CD4-positive, alpha-beta T cell treated with Interleukin-17A for 1 hour (primary cell): ENCODE measurements at places on chromosomes 6 and 20.

DNA sequence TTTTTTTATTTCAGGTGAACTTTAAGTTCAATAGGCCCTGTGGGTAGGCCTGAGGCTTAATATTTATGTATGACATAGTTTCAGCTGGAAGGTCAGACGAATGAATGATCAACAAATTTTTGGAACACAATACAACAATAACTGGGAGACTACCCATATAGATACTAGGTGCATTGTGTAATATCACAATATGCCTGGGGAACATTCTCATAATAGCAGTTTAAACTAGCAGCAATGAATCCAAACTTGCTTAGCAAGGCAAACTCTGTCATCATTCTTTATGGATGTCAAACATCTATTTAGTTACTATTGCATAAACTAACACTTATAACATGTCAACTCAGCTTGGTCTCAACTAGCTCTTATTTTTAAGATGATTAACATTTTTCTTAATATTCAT lies 49.3 kb downstream of the ELOVL4 start:
- DNase-seq: no peak

GRCh38 chr6:32816746-32817204 lies at the start of gene HLA-DOB:
Gene HLA-DOB, minus strand, starts transcription at chr6:32817002. Its CDS starts 51 bp downstream, at chr6:32816951.
- DNase-seq: peak; percentile 41

- no peak for DNase-seq
Measured at GRCh38 chr6:134464690-134465411, 146.9 kb upstream of the SGK1 start.

- peak; percentile 6 for DNase-seq
Measured at GRCh38 chr6:116572162-116572561, 858 bp downstream of the RWDD1 start.

DNA sequence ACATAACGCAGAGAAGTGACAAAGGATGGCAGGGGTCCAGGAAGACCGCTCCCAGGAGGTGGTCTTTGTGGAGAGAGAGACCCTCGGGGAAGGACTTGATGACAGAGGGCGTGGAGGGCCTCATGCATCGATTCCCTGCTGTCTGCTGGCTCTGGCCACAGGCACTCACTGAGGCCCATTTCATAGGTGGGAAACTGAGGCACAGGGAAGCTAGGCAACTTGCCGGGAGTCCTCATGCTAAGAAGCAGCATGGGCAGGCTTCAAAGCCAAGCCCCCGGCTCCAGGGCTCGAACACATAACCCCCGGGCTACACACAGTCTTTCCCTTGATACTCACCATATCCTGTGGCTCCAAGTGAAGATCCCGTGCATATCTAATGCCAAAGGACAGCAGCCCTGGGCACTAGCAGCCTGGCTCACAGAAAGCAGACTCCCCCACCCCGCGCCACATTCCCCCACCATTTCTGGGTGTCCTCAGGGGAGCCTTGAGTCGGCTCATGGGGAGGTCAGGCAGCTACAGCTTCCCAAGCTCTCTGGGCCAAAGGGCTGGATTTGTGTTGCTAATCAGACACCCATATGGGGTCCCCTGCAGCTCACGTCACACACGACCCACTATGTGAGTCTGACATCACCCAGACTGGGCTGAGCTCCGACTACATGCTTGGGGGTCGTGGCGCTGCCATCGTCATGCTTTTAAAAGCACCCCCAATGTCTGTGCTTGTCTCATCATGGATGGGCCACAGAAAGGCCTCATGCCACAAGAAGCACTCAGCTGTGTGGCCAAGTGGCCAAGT lies 130.9 kb upstream of the PMEPA1 start:
- no peak for DNase-seq

- DNase-seq: no peak
Measured at GRCh38 chr20:36246401-36246800, 10.1 kb downstream of the AAR2 start.

GRCh38 chr6:112049026-112049799 lies 4.7 kb upstream of the CCN6 start:
- DNase-seq: no peak

DNA sequence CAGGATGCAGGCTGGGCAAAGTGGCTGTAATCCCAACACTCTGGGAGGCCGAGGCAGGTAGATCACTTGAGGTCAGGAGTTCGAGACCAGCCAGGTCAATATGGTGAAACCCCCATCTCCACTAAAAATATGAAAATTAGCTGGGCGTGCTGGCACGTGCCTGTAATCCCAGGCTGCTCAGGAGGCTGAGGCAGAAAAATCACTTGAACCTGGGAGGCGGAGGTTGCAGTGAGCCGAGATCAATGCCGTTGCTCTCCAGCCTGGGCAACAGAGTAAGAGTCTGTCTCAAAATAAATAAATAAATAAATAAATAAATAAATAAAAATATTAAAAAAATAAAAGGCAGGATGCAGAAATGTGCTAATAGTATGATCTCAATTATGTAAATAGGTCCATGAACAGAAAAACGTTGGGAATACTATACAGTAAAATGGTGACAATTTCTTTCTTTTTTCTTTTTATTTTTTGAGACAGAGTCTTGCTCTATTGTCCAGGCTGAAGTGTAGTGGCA lies 8.4 kb upstream of the CBFA2T2 start:
- DNase-seq: no peak

DNA sequence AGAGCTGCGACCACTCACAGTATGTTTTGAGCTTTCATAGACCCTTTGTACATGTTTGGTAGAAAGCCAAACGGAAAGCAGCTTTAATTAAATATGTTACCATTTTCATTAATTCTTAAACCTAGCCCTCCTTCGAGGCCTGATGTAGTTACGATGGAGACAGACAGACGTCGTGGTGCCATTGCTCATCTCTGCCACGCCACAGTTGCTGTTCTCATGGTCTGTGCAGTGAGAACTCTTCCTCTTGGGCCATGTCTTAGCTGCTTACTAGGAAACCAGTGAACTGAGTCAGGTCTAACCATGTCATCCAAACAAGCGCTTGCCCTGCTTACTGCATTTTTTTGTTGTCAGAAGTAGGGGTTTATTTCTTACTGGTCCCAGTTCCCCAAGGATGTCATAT lies 62.8 kb downstream of the SNX9 start:
- no peak for DNase-seq

DNA sequence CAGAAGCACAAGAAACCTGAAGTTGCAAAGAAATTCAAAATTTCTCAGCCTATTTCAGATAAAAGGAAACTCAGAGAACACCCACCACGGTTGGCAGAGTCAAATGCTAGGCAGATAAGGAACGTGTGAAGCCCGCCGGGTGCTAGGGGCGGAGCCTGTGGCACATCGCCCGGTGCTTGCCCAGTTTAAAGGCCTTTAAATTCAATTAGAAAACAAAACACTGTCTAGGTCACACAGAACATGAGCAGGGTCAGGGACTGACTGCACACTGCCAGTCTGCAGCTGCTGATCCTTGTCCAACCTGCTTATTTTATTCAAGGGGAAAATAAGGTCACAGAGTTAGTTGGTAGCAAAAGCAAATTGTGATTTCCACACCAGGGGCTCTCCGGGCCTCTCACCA lies 75.8 kb downstream of the PSMG4 start:
- DNase-seq: no peak

DNA sequence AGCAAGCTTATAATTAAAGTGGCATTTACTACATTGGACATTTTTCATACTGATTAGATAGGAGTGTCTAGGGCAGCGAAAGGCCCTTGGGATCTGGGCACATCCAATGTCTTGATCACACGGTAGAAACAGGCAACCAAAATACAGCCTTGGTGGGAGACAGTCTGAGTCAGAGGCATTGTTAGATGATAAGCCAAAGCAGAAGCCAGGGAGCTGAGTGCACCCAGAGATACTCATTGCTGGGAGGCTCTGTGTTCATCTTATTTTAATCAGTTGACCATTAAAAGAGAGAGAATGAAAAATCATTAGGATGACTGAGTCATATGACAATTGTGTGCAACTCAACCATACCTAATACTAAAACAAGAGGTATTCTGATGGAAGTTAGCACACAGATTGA lies 109.5 kb downstream of the LCA5 start:
- no peak for DNase-seq

DNA sequence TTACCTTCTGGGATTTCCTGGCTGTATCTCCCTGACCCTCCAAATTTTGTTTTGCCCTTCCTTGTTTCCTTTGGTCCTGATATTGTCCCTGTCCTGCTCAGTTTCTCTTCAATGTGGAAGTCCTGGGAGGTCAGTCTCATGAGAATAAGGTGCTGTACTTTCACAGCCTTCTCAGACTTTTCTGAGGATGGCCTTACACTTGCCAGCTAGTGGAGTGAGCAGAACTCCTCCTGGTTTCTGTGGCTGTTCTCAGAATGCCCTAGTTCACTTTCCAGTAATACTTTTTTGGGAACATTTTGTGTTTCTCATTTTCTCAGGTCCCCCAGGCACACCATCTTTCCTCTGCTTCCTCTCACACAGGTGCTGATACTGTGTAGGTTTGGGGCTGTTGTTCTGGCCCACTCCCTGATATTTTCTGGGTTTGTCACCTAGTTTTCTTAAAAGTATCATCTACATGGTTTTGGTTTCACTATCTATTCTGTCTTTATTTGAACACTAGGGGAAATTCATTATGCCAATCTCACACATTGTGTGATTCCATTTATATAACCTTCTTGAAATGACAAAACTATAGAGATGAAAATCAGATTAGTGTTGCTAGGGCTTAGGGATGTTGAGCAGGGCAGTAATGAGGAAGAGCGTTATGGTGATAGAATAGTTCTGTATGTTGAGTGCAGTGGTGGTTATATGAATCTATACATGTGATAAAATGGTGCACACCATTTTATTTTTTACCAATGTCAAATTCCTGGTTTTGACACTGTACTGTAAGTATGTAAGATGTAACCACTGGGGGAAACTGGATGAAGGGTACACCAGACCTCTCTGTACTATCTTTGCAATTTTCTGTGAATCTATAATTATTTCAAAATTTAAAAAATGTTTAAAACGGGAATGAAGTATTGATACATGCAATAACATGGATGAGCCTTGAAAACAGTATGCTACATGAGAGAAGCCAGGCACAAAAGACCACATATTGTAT lies 27.2 kb upstream of the BRPF3 start:
- peak; percentile 4 for DNase-seq

DNA sequence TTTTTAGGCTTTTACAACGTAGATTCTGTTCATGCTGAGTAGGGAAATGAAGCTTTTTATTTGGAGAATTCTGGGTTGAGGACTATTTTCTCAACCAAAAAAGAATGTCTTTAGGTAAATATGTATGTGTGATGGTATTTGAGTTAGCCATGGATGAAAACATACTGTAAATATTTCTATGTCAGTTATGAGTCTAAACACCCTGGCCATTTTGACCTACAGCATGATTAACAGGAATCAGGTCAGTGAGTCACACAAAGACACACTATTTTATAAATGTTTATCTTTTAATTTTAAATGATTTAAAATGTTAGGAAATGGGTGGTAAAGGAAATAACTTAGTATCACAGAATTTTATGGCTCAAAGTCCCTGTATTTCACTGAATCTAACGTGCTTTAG lies 851.7 kb upstream of the MAP3K7 start:
- DNase-seq: no peak

DNA sequence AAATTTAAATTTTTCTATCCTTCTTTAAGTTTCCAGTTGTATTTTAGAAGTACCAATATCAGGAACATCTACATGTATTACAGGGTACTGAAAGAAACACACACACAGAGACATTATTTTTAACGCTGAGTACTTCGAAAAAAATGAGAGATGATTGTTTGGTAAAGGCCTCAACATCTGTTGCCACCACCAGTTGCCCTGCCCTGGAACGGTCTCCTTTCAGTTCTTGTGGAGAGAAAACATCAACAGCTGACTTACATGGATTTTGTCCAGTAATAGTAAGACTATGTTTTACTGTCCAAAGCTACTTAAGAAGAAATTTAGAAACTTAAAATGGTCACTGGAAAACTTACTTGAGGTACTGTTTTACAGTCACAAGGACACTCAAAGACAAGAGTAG lies 16.7 kb downstream of the HMGCLL1 start:
- DNase-seq: no peak

GRCh38 chr6:19632786-19633185 lies 204.4 kb upstream of the ID4 start:
- no peak for DNase-seq

DNA sequence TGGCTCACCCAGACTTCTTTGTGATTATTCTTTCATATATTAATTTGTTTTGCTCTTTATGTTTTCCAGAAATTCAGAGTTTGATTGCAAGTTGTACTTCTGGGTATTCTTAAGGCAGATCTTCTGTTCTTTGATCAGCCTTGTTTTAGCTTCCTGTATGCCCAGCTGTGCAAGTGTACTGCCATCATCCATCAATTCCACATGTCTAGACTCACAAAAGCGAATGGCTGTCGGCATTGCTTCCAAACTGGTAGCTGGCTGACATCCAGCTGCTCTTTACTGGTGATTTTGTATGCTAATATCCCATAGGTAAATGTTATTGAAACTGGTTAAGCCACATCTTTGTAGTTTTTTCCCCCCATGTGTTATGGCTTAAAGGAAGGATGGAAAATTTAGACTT lies 1084.8 kb upstream of the CITED2 start:
- DNase-seq: no peak

- DNase-seq: no peak
Measured at GRCh38 chr20:21024420-21024819, 81.7 kb downstream of the LINC00237 start.

DNA sequence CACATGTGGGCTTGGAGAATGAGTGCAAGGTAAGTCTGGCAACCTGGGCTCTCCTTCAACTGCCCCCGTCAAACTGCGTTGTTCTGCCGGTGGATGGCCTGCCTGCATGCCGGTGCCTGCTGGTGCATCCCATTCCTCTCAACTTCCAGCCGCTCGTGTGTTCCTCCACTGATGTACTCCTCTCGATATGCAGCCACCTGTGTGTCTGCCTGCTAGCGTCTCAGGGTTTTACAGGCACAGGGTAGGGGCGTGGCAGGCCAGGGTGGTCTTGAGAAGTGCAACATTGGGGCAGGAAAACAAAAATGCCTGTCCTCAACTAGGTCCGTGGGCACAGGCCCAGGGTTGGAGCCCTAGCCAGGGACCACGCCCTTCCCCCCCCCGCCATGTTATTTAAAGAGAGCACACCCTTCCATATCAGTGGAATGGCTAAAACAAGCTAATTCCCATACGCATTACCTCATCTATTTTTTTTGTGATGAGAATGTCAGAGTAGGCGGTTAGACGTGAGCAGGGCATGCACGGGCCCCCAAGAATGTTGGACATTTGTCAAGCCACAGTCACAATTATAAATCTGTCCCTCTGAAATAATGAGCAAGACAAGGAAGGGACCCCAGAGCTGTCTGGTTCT lies 33.2 kb downstream of the SERPINB6 start:
- no peak for DNase-seq
